ENCODE measurements at places on chromosomes 1 and 21. TPM values are rescaled to one million over a fixed set of nuclear protein-coding genes. Genes with fewer than 3 reads are reported as not detected.

DNA sequence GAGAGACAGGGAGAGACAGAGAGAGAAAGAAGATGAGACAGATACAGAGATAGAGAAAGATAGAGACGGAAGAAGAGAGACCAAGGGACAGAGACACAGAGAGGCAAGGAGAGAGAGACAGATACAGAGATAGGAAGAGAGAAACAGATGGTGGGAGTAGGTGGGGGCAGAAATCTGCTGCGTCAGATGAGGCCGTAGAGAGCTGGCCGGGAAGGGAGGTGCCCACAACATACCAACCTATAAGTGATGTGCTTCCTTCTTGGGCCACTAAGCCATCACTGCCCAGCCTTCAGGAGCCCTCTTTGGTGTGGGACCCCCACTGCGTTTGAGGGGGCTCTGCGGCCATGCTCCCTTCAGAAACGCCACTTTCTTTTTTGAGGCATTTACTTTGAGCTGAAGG lies 307.6 kb upstream of the VAMP3 start:
- H3K36me3 ChIP-seq, result no peaks in the 10 kb centered on the region
- no peak overlapping the region for H3K4me3 ChIP-seq
- H3K4me1 ChIP-seq, result peaks cover 13% of the 10 kb centered on the region
- no peak for DNase-seq
- no peaks in the 10 kb centered on the region for H3K27me3 ChIP-seq

DNA sequence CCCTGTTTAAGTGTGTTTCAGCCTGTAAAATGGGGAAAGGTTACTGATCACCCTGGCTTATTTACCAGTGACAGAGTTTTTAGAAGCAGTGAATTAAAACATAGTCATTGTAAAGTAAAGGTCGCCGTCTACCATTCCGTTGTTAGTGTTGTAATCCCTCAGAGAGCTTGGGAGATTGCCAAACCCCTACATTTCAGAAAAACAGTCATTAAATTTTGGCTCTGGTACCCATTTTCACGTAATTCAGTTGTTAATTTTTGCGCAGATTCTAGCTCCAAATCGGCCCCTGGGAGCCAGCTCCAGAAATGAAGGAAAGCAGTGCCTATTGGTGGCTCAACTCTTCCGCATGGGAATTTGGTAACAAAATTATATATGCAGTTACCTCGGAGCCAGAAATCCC lies 127.7 kb upstream of the AJAP1 start:
- no peak overlapping the region for H3K27ac ChIP-seq
- no peaks in the 10 kb centered on the region for H3K4me1 ChIP-seq
- H3K27me3 ChIP-seq, result peaks cover 30% of the 10 kb centered on the region
- no peaks in the 10 kb centered on the region for H3K36me3 ChIP-seq
- no peak for DNase-seq
- no peak overlapping the region for H3K4me3 ChIP-seq

GRCh38 chr1:207172321-207172720 lies 68.3 kb downstream of the C4BPA start:
- no peak overlapping the region for H3K4me3 ChIP-seq
- H3K27me3 ChIP-seq, result no peaks in the 10 kb centered on the region
- no peak overlapping the region for H3K27ac ChIP-seq
- no peaks in the 10 kb centered on the region for H3K4me1 ChIP-seq
- DNase-seq, result no peak
- H3K36me3 ChIP-seq, result no peaks in the 10 kb centered on the region

Gene S100A2
- 3.2 TPM for total RNA-seq

Gene TSSK3
- total RNA-seq, result 1.2 TPM
